ENCODE measurements at places on chromosomes 13 and 19. TPM values are rescaled to one million over a fixed set of nuclear protein-coding genes. Genes with fewer than 3 reads are reported as not detected.

The MRPS31 gene
- 22.9 TPM for total RNA-seq

DNA sequence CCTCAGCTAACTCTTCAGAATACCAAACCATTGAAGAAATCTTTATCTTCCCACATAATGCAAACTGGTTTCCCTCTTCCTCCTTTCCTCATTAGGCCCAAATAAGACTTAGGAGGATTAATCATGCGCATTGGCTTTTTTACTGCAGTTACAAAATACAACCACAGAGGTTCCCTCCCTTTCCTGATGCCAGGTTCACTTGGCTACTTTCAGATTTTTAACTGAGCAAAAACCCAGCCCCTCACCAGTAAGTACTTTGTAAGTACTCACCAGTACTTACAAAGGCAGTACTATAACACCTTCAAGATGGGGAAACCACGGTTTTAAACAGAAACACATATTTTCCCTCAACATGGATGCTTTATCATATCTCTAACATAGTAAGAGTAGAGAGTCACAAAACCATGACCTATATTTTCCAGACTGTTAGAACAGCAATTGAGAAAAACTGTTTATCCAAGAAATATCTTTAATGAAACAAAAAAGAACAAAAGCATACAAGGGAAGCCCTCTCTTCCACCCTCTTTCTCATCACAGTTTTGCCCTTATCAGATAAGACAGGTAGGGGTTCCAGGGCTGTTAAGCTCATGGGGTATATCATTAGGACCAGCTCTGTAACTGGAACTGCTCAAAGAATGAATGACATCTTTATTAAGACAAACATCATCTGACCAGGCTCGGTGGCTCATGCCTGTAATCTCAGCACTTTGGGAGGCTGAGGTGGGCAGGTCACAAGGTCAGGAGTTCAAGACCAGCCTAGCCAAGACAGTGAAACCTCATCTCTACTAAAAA is 12.7 kb downstream of the FOXO1 start:
- no peak for DNase-seq

- no peak for DNase-seq
Observed at GRCh38 chr13:32881777-32882145, 134.5 kb upstream of the KL start.

DNA sequence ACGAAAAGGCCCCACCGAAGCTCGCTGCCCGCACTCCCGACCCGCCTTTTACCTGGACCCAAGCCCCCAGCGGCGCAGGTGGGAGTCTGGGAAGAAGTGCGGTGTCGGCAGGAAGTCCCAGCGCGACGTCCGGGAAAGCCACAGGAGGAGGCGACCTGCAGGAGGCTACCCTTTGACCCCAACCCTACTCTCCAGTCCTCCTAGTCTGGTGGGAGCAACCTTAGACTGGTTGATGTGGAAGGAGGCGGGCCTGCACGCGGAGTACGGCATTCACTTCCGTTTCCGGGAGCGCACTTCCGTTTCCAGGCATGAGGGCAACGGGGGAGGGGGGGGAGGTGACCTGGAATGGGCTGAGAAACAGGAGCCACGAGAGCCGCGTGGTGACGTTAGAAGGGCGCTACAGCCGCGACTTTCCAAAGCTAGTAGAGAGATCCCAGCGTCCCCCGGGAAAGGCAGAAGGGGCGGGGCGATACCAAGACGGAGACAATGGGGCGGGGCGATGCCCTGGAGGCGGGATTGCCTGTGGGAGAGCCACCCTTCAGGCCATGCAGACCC is 28.5 kb downstream of the ZNF266 start:
- DNase-seq, result no peak

- DNase-seq, result no peak
Observed at GRCh38 chr19:38335949-38336637, 463 bp downstream of the CATSPERG start.

GRCh38 chr13:110746438-110746837 is 32.9 kb downstream of the ING1 start:
- no peak for DNase-seq

DNA sequence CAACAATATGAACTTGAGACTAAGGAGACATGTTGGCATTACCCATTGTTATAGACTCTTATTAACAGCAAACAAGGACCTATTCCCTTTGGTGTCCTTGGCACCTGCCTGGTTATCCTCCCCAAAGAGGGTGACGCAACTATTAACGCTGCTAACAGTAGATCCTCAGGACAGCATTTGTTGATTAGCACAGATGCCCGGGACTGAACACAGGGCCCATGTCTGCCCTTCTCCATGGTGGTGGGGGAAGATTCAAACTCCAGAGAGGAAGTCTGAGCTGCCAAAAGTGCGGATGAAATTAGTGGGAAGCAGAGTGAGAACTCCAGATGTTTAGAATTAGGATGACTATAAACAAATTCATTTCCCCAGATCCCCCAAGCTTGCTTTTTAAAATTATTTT is 101.2 kb upstream of the RAP2A start:
- DNase-seq, result no peak

GRCh38 chr13:41054212-41054877 is 7.0 kb upstream of the WBP4 start:
- DNase-seq, result no peak
